NCI-H1694 treated with DMSO at 0.1 percent for 48 hours (cell line): ENCODE measurements at places on chromosomes 16 and 17.

- DNase-seq = no peak
These were observed 63.5 kb upstream of the MED9 start for GRCh38 chr17:17413215-17413792.

DNA sequence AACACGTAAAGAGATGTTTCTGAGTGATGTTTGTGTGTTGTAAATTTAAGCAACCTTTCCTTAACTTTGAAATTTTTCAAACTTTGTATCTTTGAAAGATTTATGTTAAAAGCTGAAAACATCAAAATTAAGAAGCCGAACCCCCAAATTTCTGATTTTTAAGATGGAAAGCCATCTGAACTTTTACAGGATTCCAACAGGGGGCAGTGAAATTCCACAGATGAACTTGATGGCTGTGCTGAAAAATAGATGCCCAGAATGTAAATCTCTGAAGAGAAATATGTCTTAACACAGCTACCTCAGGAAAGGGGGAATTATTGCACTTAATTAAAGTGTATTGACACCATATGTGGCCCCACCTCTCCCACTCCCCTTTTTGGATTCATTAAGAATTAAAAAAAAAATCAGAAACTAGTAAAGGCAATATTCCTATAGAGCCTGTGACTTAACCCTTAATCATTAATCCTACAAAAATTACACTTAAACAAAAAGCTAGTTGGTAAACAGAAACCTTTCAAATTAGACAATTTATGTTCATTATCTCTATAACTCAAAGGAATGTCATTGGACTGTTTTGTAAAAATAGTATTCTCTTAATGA, 597.9 kb downstream of the KCNJ2 start:
- peak; percentile 65 for DNase-seq

GRCh38 chr16:14545346-14545884, 84.6 kb downstream of the PARN start:
- no peak for DNase-seq

DNA sequence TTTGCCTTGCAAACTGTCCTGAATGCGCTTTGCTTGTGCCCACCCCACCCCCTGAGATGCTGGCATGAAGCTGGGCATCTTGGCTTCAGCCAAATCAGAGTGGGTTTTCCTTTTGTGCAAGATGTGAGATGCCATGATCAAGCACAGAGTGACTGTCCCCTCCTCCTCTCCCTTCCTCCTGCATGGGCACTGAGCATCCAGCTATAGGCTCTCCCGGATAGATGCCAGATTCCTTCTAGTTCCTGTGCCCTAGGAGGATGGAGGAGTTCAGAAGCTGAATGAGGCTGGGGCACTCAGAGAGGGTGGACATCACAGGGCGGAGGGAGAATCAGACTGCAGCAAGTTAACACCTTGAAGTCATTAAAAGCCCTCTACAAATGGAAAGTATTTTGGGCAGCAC, 384.1 kb upstream of the CCL2 start:
- DNase-seq = no peak

DNA sequence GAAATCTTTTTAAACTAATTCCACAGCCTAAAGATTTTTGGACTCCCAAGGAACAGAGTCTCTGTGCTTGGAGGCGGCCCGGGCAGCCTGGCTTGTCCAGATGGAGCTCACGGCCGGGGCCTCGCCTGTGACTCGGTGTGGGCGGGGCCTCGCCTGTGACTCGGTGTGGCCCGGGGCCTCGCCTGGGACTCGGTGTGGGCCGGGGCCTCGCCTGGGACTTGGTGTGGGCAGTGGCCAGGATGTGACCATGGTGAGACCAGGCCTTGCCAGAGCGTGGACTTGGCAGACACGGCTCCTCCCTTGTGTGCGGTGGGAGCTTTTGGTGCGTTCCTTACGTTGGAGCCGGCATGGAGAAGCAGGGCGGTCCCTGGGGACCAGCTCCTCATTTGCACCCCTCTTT, 92.3 kb downstream of the METRNL start:
- DNase-seq = no peak

DNA sequence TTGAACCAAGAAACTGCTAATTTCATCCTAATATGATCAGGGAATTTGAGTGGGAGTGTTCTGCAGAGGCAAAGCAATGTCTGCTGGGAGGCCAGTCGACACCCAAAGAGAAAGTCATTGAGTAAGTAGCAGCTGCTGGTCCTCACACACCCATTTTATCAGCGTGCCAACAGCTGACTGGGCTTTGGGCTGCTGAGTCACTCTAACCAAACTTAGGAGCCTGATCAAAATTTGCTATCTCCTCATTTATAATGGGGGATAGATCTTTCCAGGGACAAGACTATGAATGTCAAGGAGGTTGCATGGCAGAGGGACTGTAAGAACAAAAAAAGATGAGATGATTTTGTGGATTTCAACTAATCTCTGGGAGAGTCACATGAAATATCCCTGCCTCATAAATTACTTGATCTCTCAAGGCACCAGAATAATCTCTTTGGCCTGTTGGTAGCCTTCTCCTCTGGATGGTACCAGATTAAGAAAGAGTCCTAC, 32.9 kb downstream of the CPSF4L start:
- DNase-seq = no peak

DNA sequence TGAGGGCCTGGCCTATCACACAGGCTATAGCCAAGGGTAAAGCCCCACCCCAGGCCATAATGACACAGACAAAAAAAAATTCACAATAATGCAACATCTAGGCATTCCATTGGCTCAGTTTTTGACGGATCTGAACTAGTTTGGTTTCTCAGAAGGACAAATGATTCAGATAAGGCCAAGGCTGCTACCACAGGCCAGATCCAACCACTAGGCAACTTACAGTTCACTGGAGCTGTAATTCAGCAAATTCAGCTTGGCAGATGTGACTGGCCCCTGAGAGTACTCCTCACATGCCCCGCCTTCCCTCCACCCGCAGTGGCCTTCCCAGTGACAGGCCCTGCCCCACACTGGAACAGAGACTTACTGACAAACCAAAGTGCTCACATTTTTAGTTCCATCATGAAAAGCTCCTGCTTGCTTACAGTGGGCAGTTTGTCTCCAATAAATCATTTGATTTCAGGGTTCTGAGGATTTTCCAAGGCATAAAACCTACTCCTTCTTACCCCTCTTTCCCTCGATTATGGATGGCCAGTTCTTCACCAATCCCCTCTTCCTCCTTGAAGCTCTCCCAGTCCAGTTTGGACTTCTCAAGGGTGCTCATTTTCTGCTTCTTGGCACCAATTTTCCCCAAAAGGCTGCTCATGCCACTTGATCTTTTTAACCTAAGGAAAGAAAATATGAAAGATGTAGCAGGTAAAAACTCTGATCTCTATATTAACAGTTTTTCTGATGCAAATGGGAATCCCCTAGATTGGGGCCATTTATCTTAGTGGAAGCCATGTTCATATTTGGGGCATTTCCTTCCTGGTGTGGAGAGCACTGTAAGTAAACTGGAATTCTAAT, 53.3 kb upstream of the BCAR1 start:
- DNase-seq = peak; percentile 36

- DNase-seq = no peak
These were observed 26.7 kb upstream of the ERN1 start for GRCh38 chr17:64156670-64157069.

DNA sequence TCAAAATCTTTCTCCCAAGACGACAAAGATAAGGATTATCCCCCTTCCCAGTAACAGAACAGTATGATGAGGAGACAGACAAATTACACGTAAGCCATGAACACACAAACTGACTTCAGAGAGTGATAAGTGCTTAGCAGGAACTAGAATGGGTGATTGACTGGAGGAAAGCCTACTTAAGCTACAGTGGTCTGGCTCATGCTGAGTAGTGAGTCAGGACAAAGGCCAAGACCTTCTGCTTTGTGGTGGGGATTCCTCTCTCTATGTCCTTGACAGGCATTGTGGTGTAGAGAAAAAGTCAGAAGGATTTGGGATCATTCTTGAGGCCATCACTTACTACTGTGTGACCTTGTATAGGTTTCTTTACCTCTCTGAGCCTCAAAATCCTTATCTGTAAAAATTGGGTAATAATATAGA, 381.9 kb upstream of the CCL2 start:
- DNase-seq = no peak

DNA sequence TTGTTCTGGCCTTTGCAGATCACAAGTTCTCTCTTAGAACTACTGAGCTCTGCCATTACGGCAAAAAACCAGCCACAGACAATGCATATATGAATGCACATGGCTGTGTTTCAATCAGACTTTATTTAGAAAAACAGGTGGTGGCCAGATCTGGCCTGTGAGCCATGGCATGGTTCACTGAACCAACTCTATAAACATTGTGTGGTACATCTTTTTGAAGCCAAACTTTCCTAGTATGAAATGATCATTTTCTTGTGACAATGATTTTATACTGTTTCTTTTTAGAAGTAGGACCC, 65.9 kb upstream of the AMZ2 start:
- DNase-seq = no peak

- no peak for DNase-seq
These were observed 91.9 kb downstream of the IRF8 start for GRCh38 chr16:85990861-85991301.

- DNase-seq = no peak
These were observed 13.7 kb downstream of the ZNRF1 start for GRCh38 chr16:75012380-75013081.

- DNase-seq = no peak
These were observed 3.3 kb downstream of the GAS2L2 start for GRCh38 chr17:35749560-35750412.

DNA sequence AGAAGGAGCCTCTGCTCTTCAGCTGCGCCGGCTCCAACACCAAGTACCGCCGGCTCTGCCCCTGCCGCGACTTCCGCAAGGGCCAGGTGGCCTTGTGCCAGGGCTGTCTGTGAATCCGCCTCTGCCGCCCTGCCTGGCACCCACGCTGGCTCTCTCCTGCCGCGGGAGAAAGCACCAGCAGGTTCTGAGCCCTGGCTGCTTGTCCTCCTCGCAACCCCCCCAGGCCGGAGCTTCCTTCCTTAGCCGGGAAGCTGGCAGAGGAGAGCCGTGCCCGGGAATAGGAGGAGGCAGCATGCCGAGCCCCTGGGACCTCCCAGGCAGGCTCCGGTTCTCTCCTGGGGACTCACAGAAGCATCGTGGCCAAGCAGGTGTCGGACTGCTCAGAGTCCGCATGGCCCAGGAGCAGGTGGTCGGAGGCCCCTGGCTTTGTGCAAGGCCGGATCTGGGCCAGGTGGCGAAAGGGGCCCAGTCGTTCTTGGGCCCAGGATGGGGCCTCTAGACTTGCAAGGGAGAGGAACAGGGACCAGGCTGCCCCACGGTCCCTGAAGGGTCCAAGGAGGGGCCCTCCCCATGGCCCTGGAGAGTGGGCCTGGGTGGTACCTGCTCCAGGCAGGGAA, 80.6 kb downstream of the MGAT5B start:
- no peak for DNase-seq

DNA sequence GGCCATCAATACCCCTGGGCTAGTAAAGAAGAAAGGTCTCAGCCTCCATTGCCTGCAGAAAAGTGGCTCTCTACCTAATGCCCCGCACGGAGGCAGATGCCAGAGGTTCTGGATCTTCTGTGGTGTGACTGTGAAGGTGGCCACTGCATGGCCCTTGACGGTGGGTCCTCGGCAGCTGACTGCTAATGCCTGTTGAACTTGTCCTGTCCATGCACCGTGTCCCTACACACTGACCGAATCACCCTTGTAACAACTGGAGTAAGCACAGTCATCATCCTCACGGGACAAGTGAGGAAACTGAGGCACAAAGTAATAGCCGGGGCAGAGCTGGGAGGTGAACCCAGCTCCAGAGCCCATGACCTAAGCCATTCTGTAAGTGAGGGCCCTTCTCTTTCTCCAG, 48.8 kb downstream of the MYH11 start:
- DNase-seq = no peak

GRCh38 chr16:68070249-68070730, 14.9 kb upstream of the NFATC3 start:
- DNase-seq = no peak
